ENCODE measurements at places on chromosomes 4 and X.

DNA sequence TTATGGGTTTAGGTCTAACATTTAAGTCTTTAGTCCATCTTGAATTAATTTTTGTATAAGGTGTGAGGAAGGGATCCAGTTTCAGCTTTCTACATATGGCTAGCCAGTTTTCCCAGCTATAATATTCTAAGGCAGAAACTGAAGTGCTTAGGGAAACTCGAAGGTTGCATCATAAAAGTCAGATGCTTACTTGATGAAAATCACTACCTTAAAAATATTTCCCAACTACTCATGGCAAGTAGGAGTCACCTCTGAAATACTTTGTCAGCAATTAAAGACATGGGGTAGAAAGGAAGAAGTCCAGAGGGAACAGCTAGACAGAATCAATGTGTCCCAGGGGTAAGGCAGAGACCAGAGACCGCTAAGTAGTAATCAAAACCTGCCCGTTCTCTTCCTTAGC lies 6.3 kb upstream of the AP1S2 start:
- DNase-seq = no peak

DNA sequence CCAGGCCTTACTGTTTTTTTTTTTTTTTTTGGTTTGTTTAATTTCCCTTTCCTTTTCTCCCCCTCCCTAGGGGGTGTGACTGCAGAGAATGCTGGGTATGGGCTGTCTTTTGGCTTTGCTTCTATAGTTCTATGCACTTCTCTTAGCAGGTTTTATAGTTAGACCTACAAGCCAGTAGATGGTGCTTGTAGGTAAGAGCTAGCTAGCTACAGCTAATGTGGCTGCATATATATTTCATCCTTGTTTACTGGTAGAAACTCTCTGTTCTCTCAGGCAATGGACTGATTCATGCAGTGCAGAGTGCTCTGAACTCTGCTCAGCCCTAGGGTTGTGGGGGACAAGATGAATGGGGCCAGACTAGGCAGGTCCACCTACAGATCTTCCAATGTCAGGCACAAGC lies 246.4 kb downstream of the SH2D1A start:
- no peak for DNase-seq

DNA sequence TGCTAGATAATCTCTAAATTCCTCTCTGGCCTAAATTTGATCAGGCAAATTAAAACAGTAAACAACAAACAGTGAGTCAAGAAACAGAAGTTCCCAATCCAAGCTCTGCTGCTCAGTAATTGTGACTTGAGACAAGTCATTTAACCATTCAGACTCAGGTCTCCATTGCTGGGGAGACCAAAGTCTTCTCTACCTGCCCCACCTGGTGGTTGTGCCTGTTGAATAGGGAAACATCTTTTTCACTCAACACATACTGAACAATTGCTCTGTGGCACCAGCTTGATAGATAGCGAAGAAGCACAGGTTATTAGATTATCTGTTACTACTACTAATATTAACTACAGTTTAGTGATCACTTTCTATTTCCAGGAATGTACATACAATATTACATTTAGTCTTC lies 112.1 kb upstream of the EOLA2 start:
- DNase-seq = no peak

GRCh38 chrX:120111611-120112010 lies 4.1 kb downstream of the RHOXF1 start:
- no peak for DNase-seq

- DNase-seq = no peak
Observed at GRCh38 chr4:142901166-142901662, 55.1 kb upstream of the INPP4B start.

DNA sequence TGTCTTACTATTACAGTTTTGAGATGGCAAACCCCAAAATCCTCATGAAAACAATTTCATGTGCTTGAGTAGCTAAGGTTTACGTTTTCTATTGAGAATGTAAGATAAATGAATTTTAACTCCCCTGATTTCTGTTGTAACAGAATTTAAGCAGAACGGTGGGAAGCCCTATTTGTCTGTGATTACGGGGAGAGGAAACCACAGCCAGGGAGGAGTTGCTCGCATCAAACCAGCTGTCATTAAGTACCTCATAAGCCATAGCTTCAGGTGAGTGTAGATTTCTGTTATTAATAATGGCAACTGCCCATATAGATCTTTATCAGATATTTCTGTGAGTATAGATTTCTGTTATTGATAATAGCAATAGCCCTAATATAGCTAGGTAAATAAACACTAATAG lies 44.2 kb upstream of the RHOH start:
- DNase-seq = no peak

- no peak for DNase-seq
Observed at GRCh38 chr4:120761070-120761469, 161.5 kb downstream of the PRDM5 start.

DNA sequence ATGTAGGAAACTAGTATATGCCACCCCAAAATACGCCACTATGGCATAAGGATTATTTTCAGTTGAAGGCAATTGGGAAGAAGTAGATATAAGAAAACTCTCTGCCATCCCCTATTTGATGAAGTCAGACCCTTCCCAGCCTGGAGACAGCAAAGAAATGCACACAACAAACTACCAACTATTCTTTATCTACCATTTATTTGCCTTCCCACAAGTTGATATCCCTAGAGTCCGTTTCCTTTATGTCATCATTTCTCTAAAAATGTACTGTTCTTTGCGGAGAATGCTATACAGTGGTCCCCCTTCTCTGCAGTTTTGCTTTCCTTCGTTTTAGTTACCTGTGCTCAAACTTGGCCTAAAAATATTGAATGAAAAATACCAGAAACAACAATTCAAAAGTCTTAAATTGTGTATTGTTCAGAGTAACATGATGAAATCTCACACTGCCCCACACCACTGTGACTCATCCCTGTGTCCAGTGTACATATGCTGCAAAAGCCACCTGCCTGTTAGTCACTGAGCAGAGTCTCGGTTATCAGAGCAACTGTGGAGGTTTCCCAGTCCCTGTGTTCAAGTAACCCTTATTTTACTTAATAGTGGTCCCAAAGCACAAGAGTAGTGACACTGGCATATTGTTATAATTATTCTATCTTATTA lies 152.3 kb downstream of the WDFY3 start:
- peak; percentile 50 for DNase-seq

GRCh38 chr4:14883661-14884060 lies 118.6 kb upstream of the CPEB2 start:
- DNase-seq = no peak

GRCh38 chr4:27717431-27717755 lies 856.8 kb downstream of the STIM2 start:
- no peak for DNase-seq

Data from SJSA1 (cell line).